ENCODE measurements at places on chromosomes 6 and 20.

GRCh38 chr6:44309631-44310030 is 3.5 kb downstream of the AARS2 start:
- no peaks in the 10 kb centered on the region for H3K4me1 ChIP-seq
- H3K27ac ChIP-seq = no peak overlapping the region
- H3K27me3 ChIP-seq = no peaks in the 10 kb centered on the region
- H3K4me3 ChIP-seq = no peak overlapping the region
- DNase-seq = no peak

DNA sequence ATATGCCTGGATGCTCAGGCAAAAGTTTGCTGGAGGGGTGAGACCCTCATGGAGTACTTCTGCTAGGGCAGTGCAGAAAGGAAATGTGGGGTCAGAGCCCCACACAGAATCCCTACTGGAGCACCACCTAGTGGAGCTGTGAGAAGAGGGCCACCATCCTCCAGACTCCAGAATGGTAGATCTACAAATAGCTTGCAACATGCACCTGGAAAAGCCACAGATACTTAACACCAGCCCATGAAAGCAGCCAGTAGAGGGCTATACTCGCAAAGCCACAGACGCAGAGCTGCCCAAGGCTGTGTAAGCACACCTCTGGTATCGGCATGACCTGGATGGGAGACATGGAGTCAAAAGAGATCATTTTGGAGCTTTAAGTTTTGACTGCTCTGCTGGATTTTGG is 60.7 kb upstream of the GJE1 start:
- DNase-seq = no peak
- H3K27ac ChIP-seq = no peak overlapping the region
- no peaks in the 10 kb centered on the region for H3K4me1 ChIP-seq
- H3K4me3 ChIP-seq = no peak overlapping the region
- H3K36me3 ChIP-seq = no peaks in the 10 kb centered on the region
- H3K27me3 ChIP-seq = no peaks in the 10 kb centered on the region

- H3K36me3 ChIP-seq = no peaks in the 10 kb centered on the region
- H3K27ac ChIP-seq = peak overlapping the region; percentile 81
- H3K27me3 ChIP-seq = no peaks in the 10 kb centered on the region
- H3K4me3 ChIP-seq = no peak overlapping the region
- DNase-seq = no peak
Measured at GRCh38 chr20:48098099-48098498, 312.8 kb upstream of the SULF2 start.

GRCh38 chr20:10467681-10468339 is 32.7 kb downstream of the SLX4IP start:
- H3K27me3 ChIP-seq = no peaks in the 10 kb centered on the region
- DNase-seq = no peak
- no peak overlapping the region for H3K4me3 ChIP-seq
- H3K4me1 ChIP-seq = no peaks in the 10 kb centered on the region
- peak overlapping the region; percentile 62 for H3K27ac ChIP-seq
- H3K36me3 ChIP-seq = no peaks in the 10 kb centered on the region

DNA sequence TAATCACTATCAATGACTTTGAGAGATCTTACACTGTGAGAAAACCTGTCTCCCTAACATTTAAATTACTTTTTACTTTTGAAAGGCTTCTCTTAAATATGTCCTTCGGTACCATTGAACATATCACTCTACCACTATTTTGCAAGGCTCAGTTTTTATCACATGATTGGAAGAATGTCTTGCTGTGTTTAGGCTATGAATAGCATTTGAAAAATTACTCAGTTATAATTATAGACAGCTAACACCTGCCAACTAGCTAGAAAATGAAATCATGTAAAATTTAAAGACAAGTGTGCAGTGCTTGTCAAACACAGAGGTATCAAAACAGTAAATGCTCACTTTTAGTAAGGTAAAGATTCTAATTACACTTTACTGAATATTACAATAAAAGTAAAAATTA is 11.0 kb downstream of the SESN1 start:
- H3K36me3 ChIP-seq = no peaks in the 10 kb centered on the region
- H3K4me1 ChIP-seq = peaks cover 16% of the 10 kb centered on the region
- H3K27me3 ChIP-seq = no peaks in the 10 kb centered on the region
- H3K27ac ChIP-seq = no peak overlapping the region

DNA sequence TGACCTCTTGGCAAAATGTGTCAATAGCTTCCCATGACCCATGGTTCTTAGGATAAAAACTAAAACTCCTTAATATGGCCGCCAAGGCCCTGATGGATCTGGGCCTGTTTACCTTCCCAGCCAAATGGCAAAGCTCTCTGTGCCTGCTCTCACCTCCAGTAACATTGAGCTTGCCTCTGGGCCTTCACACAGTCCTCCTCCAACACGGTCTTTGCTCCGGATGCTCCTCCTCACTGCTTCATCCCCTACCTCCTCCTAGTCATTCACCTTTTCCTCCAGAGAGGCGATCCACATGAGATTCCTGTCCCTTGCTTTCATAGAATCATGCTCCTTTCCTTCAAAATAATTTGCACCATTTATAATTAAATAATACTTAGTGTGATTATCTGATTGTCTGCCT is 172.3 kb upstream of the AFDN start:
- no peak for DNase-seq
- no peak overlapping the region for H3K4me3 ChIP-seq
- no peaks in the 10 kb centered on the region for H3K36me3 ChIP-seq

GRCh38 chr6:106119546-106119945 is 33.4 kb downstream of the PRDM1 start:
- H3K27ac ChIP-seq = no peak overlapping the region
- DNase-seq = no peak
- no peak overlapping the region for H3K4me3 ChIP-seq
- no peaks in the 10 kb centered on the region for H3K36me3 ChIP-seq
- no peaks in the 10 kb centered on the region for H3K4me1 ChIP-seq

GRCh38 chr6:150906641-150907326 is 41.3 kb downstream of the MTHFD1L start:
- no peaks in the 10 kb centered on the region for H3K4me1 ChIP-seq
- H3K27me3 ChIP-seq = no peaks in the 10 kb centered on the region
- H3K36me3 ChIP-seq = no peaks in the 10 kb centered on the region
- peak overlapping the region; percentile 23 for H3K27ac ChIP-seq
- H3K4me3 ChIP-seq = no peak overlapping the region

Data from uterus (tissue), 4 donors.